Activated CD8-positive, alpha-beta memory T cell treated with anti-CD3 and anti-CD28 coated beads for 1 hour (primary cell): ENCODE measurements at places on chromosomes 11 and 22.

GRCh38 chr11:125147280-125147679, 17.3 kb upstream of the PKNOX2 start:
- DNase-seq = no peak

DNA sequence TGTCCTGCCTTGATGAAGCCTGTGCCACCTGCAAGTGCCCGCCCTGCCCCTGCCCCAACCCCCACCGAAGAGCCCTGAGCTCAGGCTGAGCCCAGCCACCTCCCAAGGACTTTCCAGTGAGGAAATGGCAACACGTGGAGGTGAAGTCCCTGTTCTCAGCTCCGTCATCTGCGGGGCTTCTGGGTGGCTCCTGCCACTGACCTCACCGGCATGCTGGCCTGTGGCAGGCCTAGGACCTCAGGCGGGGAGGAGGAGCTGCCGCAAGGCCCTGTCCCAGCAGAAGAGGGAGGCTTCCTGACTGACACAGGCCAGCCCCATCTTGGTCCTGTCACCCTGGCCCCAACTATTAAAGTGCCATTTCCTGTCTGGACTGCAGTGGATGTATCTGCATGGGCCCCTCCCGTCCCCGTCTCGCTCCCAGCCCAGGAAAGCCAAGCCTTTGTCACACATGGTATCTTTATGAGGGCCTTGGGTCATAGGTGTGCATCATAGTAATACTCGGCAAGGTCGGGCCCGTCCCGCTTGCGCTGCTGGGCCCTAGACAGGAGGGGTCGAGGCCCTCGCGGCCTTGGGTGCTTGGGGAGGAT, 882 bp downstream of the FREY1 start:
- DNase-seq = no peak

- DNase-seq = no peak
Observed at GRCh38 chr11:116613206-116613875, 159.4 kb downstream of the BUD13 start.

DNA sequence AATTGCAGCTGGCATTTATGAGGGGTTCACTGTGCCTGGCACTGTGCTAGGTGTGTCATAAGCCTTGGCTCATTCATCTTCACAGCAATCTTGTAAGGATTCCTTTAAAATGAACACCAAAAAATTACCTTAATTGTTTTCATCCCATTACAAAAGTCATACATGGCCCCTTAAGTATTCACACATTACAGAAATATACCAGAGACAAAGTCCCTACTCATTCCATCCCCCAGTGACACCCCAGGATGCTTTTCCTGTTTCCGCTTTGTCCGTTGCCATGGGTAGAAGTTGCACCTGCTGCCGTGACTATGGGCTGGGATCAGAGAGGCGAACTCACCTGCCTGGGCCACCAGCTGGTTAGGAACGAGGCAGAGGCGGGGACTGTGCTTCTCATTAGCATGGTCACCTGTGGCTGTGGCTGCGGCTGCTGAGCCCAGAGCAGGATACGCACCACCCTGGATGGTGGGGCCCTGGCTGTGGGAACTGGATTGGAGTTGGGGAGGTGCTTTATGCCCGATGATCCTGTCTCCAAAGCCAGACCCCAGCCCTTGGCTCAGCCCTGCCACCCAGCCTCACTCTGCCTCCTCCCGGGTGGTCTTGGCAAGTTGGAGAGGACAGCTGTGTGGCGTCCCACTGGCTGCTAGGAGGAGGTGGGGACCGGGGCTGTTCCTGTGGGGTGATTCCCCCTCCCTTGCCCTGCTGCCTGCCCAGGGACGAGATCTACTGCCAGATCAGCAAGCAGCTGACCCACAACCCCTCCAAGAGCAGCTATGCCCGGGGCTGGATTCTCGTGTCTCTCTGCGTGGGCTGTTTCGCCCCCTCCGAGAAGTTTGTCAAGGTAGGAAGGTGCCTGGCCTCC, 60.8 kb downstream of the MYO7A start:
- no peak for DNase-seq

GRCh38 chr11:122647736-122648275, 7.7 kb upstream of the UBASH3B start:
- DNase-seq = no peak
